ENCODE measurements at places on chromosomes 1 and 21. TPM values are rescaled to one million over a fixed set of nuclear protein-coding genes. Genes with fewer than 3 reads are reported as not detected.

DNA sequence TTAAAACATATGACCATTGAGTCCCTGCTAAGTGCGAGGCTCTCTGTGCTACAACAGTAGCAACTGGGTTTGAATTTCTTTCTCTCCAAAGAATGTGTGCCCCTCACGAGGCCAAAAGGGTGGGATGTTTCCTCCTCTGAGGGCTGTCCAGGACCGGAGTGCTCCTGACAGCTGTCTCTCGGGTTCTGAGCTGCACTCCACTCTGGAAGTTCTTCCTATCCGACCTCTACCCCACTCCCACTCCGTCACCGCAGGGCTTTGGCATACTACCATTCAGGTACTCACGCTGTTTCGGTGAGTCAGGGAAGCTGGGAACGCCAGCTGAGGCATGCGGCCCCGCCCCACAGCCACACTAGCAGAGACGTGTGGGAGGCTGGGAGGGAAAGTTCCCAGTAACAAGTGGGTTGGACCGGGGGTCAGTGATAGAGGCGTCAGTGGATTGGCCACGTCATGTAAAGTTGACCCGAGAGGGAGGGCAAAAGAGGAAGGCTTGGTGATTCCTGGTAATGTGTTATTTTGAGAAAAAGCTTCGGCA, 705 bp upstream of the SLC50A1 start:
- H3K4me1 ChIP-seq, result peaks cover 62% of the 10 kb centered on the region
- no peak for DNase-seq
- H3K27ac ChIP-seq, result peak overlapping the region; percentile 99
- H3K4me3 ChIP-seq, result peak overlapping the region; percentile 99
- H3K27me3 ChIP-seq, result peaks cover 27% of the 10 kb centered on the region

DNA sequence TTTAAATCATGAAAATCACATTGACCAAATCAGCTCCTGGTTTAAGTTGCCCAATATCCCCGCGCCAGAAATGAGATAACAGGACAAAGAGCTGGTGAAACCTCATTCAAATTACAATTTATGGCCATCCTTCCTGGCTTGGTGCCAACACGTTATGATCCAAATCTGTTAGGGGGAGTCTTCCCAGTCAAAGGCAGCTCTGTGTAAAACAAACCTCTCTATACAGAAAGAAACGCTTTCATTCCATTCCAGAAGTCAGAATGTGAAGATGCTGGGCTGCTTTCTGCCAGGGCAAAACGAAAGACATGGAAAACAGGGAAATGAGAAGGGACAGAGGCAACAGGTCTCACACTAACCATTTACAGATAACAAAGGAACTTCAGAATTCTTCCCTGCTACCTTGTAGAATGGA, 53.5 kb upstream of the TIAM1 start:
- H3K27me3 ChIP-seq, result no peaks in the 10 kb centered on the region
- no peak for DNase-seq
- H3K4me1 ChIP-seq, result peaks cover 65% of the 10 kb centered on the region
- peak overlapping the region; percentile 92 for H3K27ac ChIP-seq
- peaks cover 2% of the 10 kb centered on the region for H3K36me3 ChIP-seq

DNA sequence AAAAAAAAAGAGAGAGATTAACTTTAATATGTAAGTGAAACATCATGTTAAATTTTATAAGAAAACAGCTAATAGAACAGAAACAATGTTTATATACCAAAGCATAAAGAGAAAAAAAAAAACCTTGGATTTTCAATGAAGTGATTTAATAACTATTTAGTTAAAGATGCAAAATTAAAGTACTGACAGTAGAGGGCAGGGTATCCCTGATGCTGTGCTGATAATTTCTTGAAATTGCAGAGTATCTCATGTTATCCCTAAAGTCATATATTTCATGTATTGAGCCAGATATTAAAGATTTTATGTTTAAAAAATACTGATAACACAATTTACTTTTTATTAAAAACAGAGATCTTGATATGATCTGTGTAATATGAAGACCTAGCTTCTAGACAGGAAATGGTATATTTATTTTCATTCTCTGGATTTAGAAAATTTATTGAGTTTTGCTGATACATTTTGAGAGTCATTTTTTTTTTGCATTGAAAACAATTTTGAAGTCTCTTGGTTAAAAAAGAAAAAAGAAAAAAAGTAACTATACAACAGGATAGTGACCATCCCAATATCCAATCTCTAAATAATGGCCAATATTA, 273.2 kb downstream of the USP25 start:
- H3K27ac ChIP-seq, result no peak overlapping the region
- no peak overlapping the region for H3K4me3 ChIP-seq
- no peaks in the 10 kb centered on the region for H3K36me3 ChIP-seq
- no peak for DNase-seq

GRCh38 chr1:236067854-236068454, 3.1 kb upstream of the NID1 start:
- H3K36me3 ChIP-seq, result peaks cover 4% of the 10 kb centered on the region
- DNase-seq, result no peak
- no peak overlapping the region for H3K27ac ChIP-seq
- peaks cover 41% of the 10 kb centered on the region for H3K4me1 ChIP-seq
- H3K27me3 ChIP-seq, result peaks cover 25% of the 10 kb centered on the region
- peak overlapping the region; percentile 8 for H3K4me3 ChIP-seq

GRCh38 chr1:1050577-1051052, 23.5 kb downstream of the RNF223 start:
- H3K27me3 ChIP-seq, result no peaks in the 10 kb centered on the region
- peaks cover 11% of the 10 kb centered on the region for H3K36me3 ChIP-seq
- no peak overlapping the region for H3K4me3 ChIP-seq
- no peak for DNase-seq

- H3K4me3 ChIP-seq, result no peak overlapping the region
- peaks cover 29% of the 10 kb centered on the region for H3K4me1 ChIP-seq
- DNase-seq, result no peak
- no peak overlapping the region for H3K27ac ChIP-seq
These were observed 414 bp downstream of the GPR153 start for GRCh38 chr1:6260433-6260934.

The ORC1 gene
- 36.9 TPM for total RNA-seq

The RGSL1 gene
- total RNA-seq, result not detected

- no peak overlapping the region for H3K27ac ChIP-seq
- peaks cover 22% of the 10 kb centered on the region for H3K4me1 ChIP-seq
- H3K36me3 ChIP-seq, result no peaks in the 10 kb centered on the region
- H3K4me3 ChIP-seq, result no peak overlapping the region
These were observed 451.4 kb upstream of the ADGRL2 start for GRCh38 chr1:81349194-81349965.

The SPRR1B gene
- not detected for total RNA-seq

The CFHR5 gene
- total RNA-seq, result not detected

DNA sequence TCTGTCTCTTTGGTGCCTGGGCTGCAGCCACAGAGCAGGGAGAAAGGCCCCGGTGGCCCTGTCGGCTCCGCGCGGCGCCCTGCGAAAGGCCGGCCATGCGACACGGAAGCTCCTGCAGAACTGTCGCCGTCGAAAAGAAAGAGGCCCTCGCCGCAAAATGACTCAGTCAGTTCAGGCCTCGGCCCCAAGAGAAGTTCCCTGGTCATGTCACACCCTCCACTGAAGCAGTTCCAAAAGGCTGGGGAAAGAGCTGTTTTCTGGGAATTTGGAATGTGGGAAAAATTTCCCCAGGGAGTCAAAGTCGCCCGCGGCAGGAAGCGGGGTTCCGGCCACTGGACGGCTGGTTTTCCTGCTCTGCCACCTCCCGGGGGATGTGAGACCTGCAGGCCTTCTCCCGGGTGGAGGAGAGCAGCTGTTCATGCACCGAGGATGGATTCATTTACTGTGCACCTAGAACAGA, 115.8 kb upstream of the ZNF678 start:
- no peak overlapping the region for H3K4me3 ChIP-seq
- DNase-seq, result peak; percentile 28
- no peak overlapping the region for H3K27ac ChIP-seq
- no peaks in the 10 kb centered on the region for H3K27me3 ChIP-seq
- H3K36me3 ChIP-seq, result no peaks in the 10 kb centered on the region

DNA sequence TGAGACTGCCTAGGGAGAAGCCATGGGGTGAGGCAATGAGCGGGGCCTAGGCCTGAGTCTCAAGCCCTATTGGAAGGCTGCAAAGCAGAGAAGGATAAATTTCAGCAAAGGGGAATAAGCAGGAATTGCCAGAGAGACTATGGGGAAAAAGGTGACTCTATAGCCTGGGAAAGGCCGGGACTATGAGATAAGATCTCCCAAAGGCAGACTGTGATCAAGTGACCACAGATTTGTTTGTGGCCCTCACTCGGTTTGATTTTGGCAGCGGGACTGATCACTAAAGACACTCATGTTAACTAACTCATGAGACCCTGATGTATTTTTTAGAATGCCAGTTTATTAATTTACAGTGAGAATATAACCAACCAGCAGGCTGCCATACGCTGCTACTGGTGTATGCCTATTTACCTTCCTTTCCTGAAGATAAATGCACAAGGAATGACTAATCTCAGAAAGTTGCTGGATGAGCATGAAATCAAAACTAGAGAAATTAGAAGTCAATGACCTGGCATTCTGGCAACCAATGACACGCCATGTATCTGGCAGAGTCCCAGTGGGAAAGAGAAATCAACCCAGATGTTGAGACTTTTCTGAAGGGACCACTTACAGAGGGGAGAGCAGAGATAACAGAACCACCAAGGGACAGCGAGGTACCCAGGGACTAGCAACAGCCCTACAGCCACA, 4.3 kb downstream of the HSF2BP start:
- no peaks in the 10 kb centered on the region for H3K27me3 ChIP-seq
- no peaks in the 10 kb centered on the region for H3K36me3 ChIP-seq
- H3K4me1 ChIP-seq, result peaks cover 2% of the 10 kb centered on the region
- DNase-seq, result no peak

The SORT1 gene
- 60.8 TPM for total RNA-seq

- H3K4me3 ChIP-seq, result no peak overlapping the region
- no peaks in the 10 kb centered on the region for H3K27me3 ChIP-seq
- H3K27ac ChIP-seq, result peak overlapping the region; percentile 55
- DNase-seq, result no peak
These were observed 132.1 kb downstream of the RPS6KC1 start for GRCh38 chr1:213183036-213183672.

GRCh38 chr1:19287436-19288185, 959 bp downstream of the AKR7A3 start:
- peak overlapping the region; percentile 34 for H3K4me3 ChIP-seq
- peaks cover 20% of the 10 kb centered on the region for H3K27me3 ChIP-seq
- H3K4me1 ChIP-seq, result peaks cover 4% of the 10 kb centered on the region
- H3K36me3 ChIP-seq, result peaks cover 22% of the 10 kb centered on the region
- no peak for DNase-seq

DNA sequence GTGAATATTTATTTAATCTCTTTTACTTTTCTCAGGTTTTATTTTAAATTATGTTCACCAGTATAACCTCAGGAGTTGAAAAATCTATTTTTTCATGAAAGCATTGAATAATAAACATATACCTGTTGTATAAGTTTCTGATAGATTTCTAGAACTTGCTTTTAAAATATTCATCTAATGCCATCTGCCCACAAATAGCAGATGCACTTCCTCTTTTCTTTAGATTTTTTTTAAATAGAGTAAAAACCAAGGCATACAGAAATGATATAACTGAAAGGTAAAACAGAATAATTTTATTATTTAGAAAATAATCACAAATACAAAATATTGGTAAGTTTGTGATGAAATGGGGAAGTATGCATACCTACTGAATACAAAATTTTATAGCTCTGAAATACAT, 130.7 kb upstream of the PRMT6 start:
- no peak for DNase-seq
- H3K27ac ChIP-seq, result no peak overlapping the region
- H3K4me1 ChIP-seq, result peaks cover 5% of the 10 kb centered on the region
- no peaks in the 10 kb centered on the region for H3K27me3 ChIP-seq

The F13B gene
- not detected for total RNA-seq

DNA sequence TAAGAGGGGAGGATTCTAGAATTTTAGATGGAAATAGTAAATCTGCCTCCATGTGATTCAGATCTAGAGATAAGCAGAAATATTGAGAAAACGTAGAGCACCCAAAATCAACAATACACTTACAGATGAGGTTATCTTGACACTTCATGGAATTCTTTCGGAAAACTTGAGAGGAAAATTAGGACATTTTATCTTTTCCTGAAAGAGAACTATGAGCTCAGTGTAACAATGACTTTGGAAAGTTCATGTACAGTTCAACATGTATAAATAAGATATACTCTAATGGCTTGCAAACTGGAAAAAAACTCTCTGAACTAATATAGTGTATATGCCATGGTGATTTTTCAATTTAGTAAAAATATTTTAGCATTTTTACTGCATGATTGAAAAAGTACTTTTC, 338.1 kb upstream of the NEGR1 start:
- H3K36me3 ChIP-seq, result no peaks in the 10 kb centered on the region
- peaks cover 5% of the 10 kb centered on the region for H3K4me1 ChIP-seq
- H3K4me3 ChIP-seq, result no peak overlapping the region
- no peaks in the 10 kb centered on the region for H3K27me3 ChIP-seq
- H3K27ac ChIP-seq, result no peak overlapping the region

GRCh38 chr1:241323514-241324195, 33.4 kb downstream of the RGS7 start:
- H3K27me3 ChIP-seq, result peaks cover 18% of the 10 kb centered on the region
- H3K27ac ChIP-seq, result no peak overlapping the region
- H3K4me3 ChIP-seq, result no peak overlapping the region
- peak; percentile 55 for DNase-seq

The LEFTY2 gene
- total RNA-seq, result not detected

DNA sequence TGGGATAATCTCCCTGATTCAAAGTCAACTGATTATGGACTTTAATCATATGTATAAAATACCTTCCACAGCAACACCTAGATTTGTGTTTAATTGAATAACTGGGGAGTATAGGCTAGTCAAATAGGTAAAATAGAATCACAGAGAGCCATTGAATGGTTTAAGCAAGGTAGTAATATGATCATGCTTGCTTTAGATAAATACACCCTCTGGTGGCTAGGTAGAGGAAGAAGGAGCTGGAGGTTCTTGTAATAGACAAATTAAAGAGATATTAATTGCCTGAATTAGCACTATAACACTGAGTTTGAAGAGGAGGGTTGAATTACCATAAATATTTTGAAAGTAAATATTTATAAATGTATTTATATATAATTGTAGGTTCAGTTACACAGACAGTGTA, 40.3 kb downstream of the DIRAS3 start:
- no peaks in the 10 kb centered on the region for H3K27me3 ChIP-seq
- peaks cover 5% of the 10 kb centered on the region for H3K36me3 ChIP-seq
- no peak for DNase-seq
- peaks cover 8% of the 10 kb centered on the region for H3K4me1 ChIP-seq

- peaks cover 18% of the 10 kb centered on the region for H3K36me3 ChIP-seq
- H3K4me1 ChIP-seq, result peaks cover 14% of the 10 kb centered on the region
- H3K27ac ChIP-seq, result no peak overlapping the region
- DNase-seq, result no peak
- no peak overlapping the region for H3K4me3 ChIP-seq
These were observed 805 bp downstream of the ZNHIT6 start for GRCh38 chr1:85707267-85707989.

The GIPC2 gene
- total RNA-seq, result not detected

GRCh38 chr1:177597393-177597792, 372.5 kb downstream of the SEC16B start:
- H3K27me3 ChIP-seq, result peaks cover 11% of the 10 kb centered on the region
- DNase-seq, result no peak

Data from neural crest cell (in vitro differentiated cells).